ENCODE measurements at places on chromosomes 13 and 19.

- H3K4me3 ChIP-seq = no peak overlapping the region
- no peaks in the 10 kb centered on the region for H3K27me3 ChIP-seq
- peaks cover 39% of the 10 kb centered on the region for H3K36me3 ChIP-seq
- H3K27ac ChIP-seq = no peak overlapping the region
- no peaks in the 10 kb centered on the region for H3K4me1 ChIP-seq
These were observed 24.1 kb downstream of the RRAS start for GRCh38 chr19:49615861-49616260.

DNA sequence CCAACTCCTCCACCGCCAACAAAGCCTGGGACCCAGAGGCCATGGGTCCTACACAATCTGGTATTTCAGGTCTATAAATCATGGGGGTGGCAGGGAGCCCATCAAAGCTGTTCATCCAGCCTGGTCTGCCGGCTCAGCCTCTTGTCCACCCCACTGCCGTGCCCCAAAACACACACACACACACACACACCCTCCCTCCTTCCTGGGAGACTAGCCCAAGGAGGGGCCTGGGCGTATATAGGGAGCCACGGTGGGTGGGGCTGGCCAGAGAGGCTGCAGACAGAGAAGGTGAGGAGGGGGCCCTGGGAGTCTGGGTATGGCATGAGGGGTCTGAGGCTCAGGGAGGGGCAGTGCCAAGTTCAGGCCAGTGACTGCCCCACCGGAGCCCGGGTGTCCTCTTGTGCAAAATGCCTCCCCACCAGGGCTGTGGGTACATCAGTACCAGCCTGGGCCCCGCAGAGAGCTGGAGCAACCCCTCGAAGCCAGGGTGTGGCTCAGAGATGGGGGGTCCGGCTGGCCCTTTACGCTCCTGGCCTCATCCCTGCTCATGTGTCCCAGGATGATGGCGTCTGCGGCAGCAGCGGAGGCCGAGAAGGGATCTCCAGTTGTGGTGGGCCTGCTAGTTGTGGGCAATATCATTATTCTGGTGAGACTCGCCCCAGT is at the start of gene UPK1A:
Gene UPK1A (plus strand): TSS at position 267 of the 663 bp plus-strand sequence. CDS start 296 bp downstream, at position 563.
- no peak for DNase-seq
- H3K36me3 ChIP-seq = no peaks in the 10 kb centered on the region
- H3K27ac ChIP-seq = no peak within 1 kb of the TSS
- no peak within 1 kb of the TSS for H3K4me3 ChIP-seq

- H3K4me3 ChIP-seq = no peak overlapping the region
- H3K27ac ChIP-seq = no peak overlapping the region
- no peaks in the 10 kb centered on the region for H3K27me3 ChIP-seq
- H3K36me3 ChIP-seq = no peaks in the 10 kb centered on the region
These were observed 32.5 kb upstream of the TFDP1 start for GRCh38 chr13:113552079-113552478.

DNA sequence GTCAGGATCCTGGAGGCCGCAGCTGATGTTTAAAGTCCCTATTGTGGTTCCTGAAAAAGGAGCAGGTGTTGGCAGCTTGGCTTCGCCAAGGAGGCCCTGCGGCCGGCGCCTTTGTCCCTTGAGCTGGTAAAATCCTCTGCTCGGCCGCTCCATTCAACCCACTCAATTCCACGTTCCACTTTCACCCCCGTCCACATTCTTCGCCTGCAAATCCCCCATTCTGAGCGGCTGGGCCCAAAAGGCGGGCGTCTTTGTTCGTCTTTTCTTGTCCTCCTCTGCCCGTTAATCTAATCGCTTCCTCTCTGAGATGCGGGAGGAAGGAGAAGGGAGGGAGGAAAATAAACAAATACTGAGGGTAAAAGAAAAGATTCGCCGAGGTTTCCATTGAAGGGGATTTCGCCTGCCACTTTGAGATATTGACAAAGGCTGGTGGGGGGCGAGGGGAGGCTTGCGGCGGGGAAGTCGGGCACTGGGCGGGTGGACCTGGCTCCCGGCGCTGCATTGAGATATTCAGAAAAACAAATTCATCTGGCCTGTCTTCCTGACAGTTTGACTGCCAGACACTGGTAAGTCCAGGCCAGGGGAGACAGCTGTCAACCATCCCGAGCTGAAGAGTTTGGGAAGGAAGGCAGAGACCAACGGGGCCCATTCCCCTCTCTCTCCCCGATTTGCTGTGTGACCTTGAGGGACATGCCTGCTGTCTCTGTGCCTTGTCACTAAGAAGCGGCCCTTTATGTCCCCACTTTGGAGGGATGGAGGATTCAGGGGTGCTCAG is 37.6 kb downstream of the ZNRF4 start:
- no peaks in the 10 kb centered on the region for H3K4me1 ChIP-seq
- H3K36me3 ChIP-seq = no peaks in the 10 kb centered on the region
- H3K4me3 ChIP-seq = no peak overlapping the region
- H3K27me3 ChIP-seq = peaks cover 6% of the 10 kb centered on the region

- peak within 1 kb of the TSS; percentile 94 for H3K4me3 ChIP-seq
- H3K27ac ChIP-seq = peak within 1 kb of the TSS; percentile 51
- no peaks in the 10 kb centered on the region for H3K27me3 ChIP-seq
- peak; percentile 93 for DNase-seq
These were observed at the start of gene ZNF681 for GRCh38 chr19:23758187-23759074. Gene ZNF681 (minus strand): TSS chr19:23758891. CDS start chr19:23758749, 142 bp downstream.

DNA sequence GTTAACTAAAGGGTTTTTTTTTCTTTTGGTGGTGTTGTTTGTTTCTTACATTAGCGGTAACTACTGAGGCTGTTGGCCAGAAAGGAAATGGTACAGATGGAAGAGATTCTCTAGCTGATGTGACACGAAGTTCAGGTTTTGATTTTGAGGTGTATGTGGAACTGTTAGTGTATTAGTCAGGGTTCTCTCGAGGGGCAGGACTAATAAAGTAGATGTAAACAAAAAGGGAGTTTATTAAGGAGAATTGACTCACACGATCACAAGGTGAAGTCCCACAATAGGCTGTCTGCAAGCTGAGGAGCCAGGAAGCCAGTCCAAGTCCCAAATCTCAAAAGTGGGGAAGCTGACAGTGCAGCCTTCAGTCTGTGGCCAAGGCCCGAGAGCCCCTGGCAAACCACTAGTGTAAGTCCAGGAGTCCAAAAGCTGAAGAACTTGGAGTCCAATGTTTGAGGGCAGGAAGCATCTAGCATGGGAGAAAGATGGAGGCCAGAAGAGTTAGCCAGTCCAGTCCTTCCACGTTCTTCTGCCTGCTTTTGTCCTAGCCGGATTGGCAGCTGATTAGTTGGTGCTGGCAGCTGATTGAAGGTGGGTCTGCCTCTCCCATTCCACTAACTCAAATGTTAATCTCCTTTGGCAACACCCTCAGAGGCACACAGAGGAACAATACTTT is 577.6 kb downstream of the EFNB2 start:
- H3K27me3 ChIP-seq = no peaks in the 10 kb centered on the region
- H3K27ac ChIP-seq = no peak overlapping the region
- H3K36me3 ChIP-seq = no peaks in the 10 kb centered on the region
- no peaks in the 10 kb centered on the region for H3K4me1 ChIP-seq
- H3K4me3 ChIP-seq = no peak overlapping the region

DNA sequence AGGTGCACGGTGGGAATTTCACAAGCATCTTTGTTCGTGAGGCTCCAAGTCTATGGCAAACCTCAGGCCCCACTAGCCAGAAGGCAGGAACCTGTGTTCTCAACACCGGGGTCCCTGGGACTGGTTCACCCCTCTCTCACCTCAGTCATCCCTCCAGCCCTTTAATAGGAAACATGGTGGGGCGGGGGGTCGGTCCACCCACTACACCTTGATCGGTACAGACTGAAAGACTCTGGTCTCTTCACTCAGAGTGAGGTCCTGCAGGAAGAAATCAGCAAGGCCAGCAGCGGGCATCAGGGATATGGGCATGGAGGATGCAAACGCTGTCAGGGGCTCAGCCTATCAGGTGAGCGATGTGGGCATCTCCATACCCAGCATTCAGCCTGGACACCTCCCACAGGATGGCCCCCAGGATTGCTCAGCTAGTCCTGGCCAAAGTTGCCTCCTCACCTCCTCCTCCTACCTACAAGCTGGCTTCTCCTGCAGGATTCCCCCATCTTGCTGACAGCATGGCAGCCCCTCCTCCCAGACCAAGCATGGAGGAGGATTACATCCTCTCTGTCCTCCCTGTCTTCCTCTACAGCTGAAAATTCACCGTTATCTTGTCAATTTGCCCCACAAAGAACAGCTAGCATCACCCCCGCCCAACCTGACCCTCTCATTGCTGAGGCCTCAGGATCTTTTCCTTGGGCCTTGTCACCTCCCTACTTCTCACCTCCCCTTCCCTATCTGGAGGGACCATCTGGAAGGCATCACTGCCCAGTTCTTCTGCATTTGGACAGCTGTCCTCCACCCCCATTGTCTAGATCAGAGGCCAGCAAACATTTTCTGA is 37.3 kb upstream of the CD33 start:
- peaks cover 4% of the 10 kb centered on the region for H3K27me3 ChIP-seq
- DNase-seq = no peak
- H3K27ac ChIP-seq = no peak overlapping the region
- H3K4me3 ChIP-seq = no peak overlapping the region

DNA sequence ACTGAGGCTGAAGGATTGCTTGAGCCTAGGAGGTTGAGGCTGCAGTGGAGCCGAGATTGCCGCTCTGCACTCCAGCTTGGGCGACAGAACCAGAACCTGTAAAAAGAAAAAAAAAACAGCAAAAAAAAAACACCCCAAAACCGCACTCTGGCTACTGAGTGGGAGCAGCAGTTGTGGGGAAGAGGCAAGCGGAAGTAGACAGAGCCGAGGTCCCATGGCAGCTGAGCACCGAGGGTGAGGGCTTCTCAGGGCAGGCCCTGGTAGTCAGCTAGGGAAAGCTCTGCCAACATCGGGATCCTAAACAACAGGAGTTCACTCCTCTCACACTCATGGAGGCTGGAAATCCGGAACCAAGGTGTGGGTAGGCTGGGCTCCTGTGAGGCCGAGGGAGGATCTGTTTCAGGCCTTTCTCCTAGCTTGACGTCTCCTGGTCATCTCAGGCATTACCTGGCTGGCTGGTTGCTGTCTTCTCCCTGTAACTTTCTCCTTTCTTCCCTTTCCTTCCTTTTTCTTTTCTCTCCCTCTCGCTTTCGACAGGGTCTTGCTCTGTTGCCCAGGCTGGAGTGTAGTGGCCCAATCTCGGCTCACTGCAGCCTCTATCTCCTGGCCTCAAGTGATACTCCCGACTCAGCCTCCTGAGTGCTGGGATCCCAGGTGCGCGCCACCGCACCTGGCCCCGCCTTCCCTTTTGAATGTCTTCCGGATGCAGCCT is 15.8 kb upstream of the LATS2 start:
- H3K27ac ChIP-seq = no peak overlapping the region
- no peaks in the 10 kb centered on the region for H3K36me3 ChIP-seq
- peaks cover 18% of the 10 kb centered on the region for H3K4me1 ChIP-seq
- no peaks in the 10 kb centered on the region for H3K27me3 ChIP-seq

DNA sequence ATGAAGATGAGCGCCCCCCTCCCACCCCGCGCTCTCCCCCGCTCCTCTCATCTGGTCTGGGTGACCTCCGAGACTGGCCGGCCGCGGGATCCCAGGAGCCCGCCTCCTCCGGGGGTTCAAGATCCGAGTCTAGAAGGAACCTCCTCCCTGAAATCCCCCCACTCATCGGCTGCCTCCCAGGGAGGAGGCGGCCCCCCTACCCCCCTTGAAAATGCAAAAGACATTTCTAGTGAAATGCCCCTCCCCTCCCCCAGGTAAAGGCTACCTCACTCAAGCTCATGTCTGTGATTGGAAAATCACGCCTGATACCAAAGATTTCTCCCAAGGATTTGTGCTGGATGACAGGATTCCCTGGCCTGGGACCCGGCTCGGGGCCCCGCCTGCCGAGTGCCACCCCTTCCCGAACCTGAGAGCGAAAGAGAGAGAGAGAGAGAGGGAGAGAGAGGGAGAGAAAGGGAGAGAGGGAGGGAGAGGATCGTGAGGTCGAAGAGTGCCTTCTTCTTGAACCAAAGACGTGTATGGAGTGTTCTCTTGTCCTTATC is 23.4 kb downstream of the ONECUT3 start:
- no peaks in the 10 kb centered on the region for H3K36me3 ChIP-seq
- H3K27ac ChIP-seq = no peak overlapping the region
- peaks cover 4% of the 10 kb centered on the region for H3K4me1 ChIP-seq

DNA sequence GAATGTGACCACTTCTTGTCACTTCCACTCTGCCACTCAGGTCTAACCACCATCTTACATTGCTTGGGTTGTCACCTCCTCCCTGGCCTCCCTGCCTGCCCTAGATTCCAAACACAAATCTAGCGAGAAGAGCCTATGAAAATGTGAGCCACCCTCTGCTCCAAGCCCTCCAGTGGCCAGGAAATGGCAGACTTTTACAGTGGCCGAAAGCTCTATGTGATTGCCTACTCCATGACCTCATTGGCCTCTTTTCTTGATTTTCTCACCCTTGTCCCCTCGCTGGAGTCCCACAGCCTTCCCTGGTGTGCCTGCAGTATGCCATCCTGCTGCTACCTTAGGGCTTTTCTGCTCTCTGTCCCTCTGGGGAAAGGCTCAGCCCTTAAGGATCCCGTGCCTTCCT is 84.2 kb downstream of the LRCH1 start:
- H3K4me1 ChIP-seq = peaks cover 33% of the 10 kb centered on the region
- H3K4me3 ChIP-seq = no peak overlapping the region
- no peak overlapping the region for H3K27ac ChIP-seq
- no peaks in the 10 kb centered on the region for H3K27me3 ChIP-seq
- no peaks in the 10 kb centered on the region for H3K36me3 ChIP-seq

DNA sequence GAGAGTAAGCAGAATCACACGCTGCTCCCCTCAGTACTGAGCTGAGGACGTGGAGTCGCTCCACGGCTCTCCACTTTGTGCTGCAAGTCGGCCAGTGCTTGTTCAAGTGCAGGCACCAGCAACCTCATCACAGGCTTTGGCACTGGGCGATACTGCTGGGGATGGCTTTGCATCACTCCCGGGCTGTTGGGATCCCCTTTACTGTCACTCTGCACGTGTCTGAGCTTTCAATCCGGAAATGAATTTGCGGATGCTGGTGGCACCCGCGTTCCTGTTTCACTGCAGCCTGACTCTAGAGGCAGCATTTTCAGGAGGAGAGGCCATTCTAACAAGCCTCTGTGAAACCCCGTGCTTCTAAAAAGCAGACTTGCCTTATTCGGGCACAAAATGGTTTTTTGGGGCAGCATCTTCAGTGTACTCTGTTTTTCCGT is 19.1 kb downstream of the SMARCA4 start:
- H3K27ac ChIP-seq = no peak overlapping the region
- no peaks in the 10 kb centered on the region for H3K27me3 ChIP-seq
- H3K4me1 ChIP-seq = peaks cover 36% of the 10 kb centered on the region
- H3K36me3 ChIP-seq = no peaks in the 10 kb centered on the region
- H3K4me3 ChIP-seq = no peak overlapping the region
- DNase-seq = no peak

- no peaks in the 10 kb centered on the region for H3K36me3 ChIP-seq
- H3K27me3 ChIP-seq = no peaks in the 10 kb centered on the region
- no peak overlapping the region for H3K4me3 ChIP-seq
- H3K4me1 ChIP-seq = peaks cover 8% of the 10 kb centered on the region
- H3K27ac ChIP-seq = no peak overlapping the region
These were observed 10.8 kb downstream of the USP12 start for GRCh38 chr13:27160657-27161295.

DNA sequence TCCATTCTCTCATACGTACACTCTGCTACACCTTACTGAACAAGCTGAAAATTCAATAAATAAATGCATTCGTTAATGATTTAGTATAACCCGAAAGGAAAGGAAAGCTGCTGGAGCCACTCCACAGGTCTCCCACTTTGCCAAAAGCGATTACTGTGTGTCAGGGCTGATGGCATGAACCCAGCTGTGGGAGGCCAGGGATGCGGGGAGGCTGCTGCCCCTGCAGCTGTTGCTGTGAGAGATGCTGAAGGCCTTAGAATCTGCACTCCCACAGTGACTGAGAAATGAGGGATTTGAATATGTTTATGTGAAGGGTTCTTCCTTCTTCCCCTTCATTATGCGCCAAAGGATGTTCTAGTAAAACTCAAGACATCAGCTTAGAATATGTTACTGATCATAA is 58.7 kb upstream of the NBEA start:
- no peak for DNase-seq
- no peak overlapping the region for H3K27ac ChIP-seq
- no peaks in the 10 kb centered on the region for H3K4me1 ChIP-seq
- H3K27me3 ChIP-seq = no peaks in the 10 kb centered on the region
